ENCODE measurements at places on chromosomes 5 and 9.

DNA sequence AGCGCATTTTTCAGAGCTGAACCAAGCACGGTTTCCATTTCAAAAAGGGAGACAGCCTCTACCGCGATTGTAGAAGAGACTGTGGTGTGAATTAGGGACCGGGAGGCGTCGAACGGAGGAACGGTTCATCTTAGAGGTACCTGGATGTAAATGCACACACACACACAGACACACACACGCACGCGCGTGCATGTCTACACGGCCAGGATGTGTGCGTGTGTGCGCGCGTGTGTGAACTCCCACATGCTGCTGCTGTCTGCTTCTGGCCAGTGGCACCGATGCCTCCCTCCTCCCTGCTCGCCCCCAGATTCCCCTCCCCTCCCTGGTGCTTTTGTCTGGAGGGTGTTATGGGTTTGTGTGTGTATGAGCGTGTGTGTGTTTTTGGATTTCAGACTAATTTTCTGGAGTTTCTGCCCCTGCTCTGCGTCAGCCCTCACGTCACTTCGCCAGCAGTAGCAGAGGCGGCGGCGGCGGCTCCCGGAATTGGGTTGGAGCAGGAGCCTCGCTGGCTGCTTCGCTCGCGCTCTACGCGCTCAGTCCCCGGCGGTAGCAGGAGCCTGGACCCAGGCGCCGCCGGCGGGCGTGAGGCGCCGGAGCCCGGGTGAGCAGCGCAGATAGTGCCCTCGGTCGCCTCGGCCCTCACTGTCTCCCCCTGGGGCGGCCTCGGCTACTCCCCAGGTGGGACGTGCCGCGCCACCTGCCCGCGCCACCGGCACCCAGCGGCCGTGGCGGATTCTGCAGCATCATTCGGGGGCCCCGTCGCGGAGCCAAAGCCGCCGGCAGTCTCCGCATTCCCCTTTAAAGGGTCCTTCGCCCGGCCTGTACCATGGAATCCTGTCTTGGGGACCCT is at the start of gene NTRK2:
Gene NTRK2, plus strand, starts transcription at position 442 of the 850 bp plus-strand sequence. CDS start 1,020 bp downstream, outside the sequence.
- DNase-seq, result no peak

GRCh38 chr5:40431734-40432133 is 248.0 kb upstream of the PTGER4 start:
- no peak for DNase-seq

- no peak for DNase-seq
Observed at GRCh38 chr5:1842004-1842819, 40.5 kb downstream of the IRX4 start.

DNA sequence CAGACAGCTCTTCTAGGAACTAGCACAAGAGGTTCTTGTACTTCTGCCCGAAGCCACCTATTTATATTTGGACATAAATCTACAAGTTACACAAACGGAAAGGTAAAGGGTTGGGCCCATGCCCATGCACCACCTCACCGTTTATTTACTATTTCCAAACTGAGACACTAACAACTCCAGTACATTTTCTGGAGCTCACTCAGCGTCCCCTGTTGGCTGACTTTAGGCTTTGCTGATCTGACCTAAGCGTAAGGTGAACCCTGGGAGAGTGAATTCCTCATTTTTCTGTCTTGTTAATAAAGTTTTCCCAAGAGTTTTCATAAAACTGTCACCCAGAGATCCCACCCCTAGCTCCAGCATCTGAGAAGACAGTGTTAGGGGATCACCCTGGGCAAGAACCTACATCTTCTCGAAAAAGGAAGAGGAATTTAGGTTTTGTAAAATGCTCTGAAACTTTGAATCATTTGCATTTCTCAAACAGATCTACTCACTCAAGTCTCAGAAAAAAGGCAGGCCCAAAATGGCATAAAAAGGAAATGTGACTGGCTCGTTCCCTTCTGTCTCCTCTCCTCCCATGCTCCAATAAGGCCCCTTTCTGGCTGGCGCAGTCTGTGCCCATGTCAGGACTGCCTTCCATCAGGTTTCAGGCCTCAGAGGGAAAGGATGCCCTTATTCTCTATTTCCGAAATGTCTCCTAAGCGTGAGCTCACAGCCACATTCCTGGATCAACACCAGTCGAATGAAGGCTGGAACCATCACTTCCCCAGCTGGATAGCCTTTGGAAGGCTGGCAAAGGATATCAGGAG is 201.3 kb downstream of the FANCC start:
- no peak for DNase-seq

DNA sequence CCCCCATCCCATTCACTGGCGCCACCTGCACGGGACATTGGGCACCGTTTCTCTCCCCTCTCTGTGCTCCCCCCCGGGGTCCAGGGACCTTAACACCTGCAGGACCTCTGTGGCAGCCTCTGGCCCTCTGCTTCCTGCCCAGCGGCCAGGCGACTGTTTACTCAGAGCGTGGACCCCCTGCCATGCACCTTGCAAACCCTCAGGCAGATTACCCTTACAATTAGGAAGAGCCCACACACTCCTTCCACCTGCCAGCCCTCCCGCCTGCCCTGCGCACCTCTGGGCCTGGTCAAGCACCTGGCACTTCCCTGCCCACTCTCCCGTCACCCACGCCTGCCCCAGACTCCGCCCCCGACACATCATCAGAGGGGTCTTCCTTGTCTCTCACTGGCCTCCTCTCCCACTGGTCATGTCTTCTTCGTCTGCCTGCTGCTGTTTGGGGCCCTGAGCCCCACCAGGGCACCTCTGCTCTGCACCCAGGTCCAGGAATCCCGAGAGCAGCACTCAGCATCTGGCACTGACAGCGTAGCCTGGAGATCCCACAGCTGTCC is 281.3 kb upstream of the IRX4 start:
- no peak for DNase-seq

DNA sequence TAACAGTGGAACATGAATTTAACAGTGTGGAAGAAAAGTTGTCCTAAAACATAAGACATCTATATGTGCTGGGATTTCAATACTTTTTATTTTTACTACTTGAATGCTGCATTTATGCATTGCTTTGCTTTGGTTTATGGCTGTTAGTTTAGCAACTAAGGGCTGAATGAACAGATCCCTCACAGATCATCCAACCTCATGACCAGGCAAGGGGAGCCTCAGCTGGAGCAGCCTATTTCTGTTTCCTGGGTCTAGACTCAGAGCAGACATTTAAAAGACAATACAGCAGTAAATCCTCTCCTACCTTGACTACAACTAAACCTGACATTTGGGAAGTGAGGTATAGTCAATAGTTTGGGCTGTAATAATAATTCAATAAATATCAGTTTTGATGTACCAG is 163.3 kb downstream of the AUH start:
- DNase-seq, result no peak

- no peak for DNase-seq
Observed at GRCh38 chr9:121748727-121749423, 97.4 kb downstream of the DAB2IP start.

- DNase-seq, result no peak
Observed at GRCh38 chr5:150178262-150178661, 11.6 kb upstream of the SLC6A7 start.

DNA sequence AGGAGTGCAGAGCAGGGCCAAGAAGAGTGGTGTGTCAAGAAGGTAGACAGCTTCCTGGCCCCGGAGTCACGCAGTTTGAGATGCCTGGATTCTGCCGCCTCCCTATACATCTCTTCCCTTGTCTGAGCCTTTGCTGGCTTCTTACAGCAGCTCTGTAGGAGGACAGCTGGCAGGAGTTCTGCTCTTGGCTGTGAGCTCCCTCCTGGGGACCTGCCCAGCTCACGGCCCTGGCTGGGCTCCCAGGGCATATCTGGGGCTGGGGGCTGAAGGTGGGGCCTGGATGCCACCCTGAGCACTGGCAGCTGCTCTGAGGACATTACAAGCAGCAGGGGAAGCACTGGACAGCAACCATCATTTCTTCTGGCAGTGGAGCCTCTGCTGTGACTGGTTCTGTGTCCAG is 786 bp upstream of the TSSK1B start:
- DNase-seq, result no peak

DNA sequence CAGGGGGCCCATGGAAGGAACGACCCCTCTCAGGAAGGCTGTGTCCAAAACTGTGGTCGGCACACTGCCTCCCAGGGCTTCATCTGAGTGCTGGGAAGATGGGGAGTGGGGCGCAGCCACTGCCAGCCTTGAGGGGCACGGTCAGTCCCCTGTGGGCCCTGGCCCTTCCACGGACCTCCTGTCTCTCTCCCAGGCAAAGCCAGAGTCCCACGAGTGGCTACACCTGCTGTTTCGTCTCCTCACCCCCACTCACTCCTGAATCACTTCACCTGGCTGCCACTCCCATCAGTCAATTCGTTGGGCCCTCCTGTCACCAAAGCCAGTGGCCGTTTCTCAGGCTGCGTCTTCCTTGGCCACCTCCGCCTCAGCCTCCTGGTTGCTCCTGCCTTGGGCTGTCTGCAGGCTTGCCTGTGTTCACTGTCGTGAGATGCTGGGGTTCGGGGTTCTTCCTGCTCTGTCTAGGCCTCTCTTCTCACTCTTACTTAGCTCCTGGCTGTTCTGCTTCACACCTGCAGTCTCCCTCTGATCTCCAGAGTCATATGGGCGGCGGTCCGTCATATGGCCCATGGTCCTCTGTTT is 58.8 kb upstream of the RNF130 start:
- no peak for DNase-seq

Data from HuH-7.5 (cell line).